Activated T-cell treated with anti-CD3 and anti-CD28 coated beads for 4 hours (primary cell): ENCODE measurements at places on chromosomes 11 and 22.

- no peak for DNase-seq
These were observed 5.7 kb downstream of the C1QTNF6 start for GRCh38 chr22:37182101-37182948.

DNA sequence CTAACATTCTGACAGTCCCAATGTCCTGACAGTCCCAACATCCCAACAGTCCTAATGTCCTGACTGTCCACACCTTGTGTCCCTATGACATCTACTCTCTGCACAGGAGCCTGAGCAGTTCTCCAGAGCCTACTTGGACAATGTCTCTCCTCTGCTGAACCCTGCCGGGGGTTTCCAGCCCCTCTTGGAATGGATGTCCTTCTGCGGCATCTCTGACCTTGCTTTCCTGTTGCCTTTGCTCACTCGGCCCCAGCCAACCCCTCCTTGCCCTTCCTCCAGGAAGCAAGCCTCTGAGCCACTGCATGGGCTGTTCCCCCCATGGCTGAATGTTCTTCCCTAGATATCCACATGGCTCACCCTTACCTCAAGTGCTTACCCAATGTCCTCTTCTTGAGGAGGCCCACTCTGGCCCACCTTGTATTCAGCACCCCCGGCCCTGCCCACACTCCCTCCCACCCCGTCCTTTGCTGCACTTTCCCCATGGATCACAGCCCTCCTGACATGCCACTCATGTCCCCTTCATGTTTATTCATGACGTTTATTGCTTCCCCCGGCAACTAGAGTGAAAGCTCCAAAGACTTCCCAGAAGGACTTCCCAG lies 59.5 kb downstream of the DHCR7 start:
- no peak for DNase-seq

GRCh38 chr11:8615291-8616032 lies 21.4 kb upstream of the STK33 start:
- DNase-seq: no peak

DNA sequence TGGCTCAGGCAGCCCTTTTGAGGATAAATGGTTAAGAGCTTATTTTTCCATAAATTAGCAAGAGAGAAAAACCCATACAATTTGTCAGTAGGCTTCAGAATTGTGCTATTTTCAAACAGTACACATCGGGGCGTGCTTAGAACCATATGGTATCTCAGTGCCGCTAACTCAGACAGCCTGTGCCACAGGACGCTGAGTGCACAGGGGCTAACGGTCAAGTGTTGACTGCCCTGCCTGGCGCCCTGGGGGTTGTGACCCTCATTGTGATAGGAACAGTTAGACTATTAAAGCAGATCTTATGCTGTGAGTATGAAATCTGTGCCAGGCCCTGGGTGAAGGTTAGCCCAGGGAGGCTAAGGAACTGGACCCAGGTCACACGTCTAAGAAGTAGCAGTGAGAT lies 1519.7 kb downstream of the BRD1 start:
- DNase-seq: no peak

DNA sequence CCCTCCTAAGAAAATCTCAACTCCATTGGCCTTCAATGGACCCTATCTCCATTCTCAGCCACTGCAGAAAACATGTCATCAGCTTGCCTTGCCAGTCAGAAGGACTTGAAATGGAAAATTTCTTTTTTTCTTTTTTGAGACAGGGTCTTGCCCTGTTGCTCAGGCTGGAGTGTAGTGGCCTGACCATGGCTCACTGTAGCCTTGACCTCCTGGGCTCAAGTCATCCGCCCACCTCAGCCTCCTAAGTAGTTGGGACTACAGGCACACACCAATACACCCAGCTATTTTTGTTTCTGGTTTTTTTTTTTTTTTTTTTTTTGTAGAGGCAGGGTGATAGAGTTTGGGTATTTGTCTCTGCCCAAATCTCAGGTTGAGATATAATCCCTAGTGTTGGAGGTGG lies 29.0 kb downstream of the AGBL2 start:
- DNase-seq: no peak

DNA sequence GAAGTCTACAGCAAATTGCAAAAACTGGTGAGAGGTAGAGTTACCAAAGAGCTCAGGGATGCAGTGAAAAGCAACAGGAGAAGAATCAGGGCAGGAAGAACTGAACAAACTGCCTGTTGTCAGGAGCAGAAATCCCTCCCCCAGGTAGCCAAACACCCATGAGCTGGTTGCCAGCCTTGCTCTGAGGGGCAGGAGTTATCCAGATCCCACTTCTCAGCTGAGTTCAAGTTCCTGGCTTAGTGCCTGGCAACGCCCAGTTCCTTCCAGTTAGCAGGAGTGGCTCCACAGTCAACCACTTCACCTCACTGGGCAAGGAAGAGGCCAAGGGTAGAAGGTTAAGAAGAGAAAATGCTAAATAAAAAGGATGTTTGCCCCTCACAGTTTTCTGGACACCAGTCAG lies 1.9 kb upstream of the MPZL2 start:
- DNase-seq: no peak

DNA sequence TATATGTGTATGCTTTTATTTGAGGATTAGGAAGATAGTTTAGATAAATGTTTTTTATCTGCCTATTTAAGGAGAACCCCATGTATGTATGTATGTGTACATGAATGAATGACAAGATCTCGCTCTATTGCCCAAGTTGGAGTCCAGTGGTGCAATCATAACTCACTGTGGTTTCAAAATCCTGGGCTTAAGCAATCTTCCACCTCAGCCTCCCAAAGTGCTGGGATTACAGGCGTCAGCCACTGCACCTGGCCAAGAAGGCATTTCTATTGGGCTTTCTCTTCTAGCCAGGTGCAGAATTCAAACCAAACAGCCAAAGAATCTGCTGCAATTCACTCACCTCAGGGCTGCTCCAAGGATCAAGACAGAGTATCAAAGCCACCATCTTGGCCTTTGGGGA lies 25.5 kb upstream of the DGKZ start:
- no peak for DNase-seq

DNA sequence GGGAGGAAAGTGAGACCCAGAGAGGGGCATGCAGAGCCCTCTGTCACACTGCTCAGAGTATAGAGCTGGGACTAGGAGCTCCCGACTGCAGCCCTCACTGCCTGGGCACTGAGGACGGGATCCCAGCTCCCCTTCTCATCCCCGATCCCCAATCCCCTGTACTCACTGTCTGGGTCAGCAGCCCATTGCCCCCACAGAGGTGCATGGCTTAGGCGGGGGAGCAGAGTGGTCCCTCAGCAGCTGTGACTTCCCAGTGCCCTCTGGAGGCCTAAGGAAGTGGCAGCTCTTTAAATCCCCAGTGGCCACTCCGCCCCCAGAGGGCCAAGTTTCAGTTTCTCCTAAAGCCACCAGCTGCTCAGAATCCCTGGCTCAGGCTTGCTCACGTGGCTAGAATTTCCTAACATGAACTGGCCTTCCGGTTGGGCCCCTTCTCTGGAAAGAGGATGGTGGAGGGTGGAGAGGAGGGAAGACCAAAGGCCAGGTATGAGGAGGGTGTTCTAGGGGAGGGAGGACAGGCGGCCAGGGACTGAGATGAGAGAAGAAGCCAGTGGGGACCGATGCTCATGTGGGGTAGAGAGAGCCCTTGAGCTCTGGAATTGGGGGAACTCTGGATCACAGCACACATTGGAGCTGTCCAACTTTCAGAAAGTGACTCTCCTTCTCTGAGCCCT lies at the start of gene BATF2:
Gene BATF2, minus strand, starts transcription at position 262 of the 671 bp plus-strand sequence. Its CDS starts 57 bp downstream, at position 205.
- no peak for DNase-seq

DNA sequence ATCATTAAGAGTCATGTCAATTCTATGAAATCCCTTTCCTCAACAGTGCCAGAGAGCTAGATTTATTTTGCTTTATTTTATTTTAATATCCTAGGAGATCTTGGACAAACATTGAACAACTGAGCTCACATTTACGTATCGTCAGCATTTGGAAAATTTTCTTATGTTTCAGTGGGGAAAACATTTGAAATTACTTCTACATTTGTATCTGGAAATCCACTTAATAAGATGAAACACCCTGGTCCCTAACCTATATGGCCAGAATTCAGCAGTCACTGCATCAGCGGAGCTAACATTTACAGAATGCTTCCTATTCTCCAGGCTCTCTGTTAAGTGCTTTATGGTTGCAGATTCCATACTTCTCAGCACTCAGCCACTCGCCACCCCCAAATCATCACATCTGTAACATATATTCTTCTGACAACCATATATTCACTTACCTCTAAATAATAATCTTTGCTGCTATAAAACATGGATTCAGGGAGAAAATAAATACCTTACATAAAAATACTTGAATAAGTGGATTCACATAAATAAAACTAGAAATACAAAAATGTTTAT lies 773.9 kb downstream of the JRKL start:
- DNase-seq: no peak

GRCh38 chr22:42969348-42969975 lies 45.5 kb downstream of the PACSIN2 start:
- DNase-seq: no peak

DNA sequence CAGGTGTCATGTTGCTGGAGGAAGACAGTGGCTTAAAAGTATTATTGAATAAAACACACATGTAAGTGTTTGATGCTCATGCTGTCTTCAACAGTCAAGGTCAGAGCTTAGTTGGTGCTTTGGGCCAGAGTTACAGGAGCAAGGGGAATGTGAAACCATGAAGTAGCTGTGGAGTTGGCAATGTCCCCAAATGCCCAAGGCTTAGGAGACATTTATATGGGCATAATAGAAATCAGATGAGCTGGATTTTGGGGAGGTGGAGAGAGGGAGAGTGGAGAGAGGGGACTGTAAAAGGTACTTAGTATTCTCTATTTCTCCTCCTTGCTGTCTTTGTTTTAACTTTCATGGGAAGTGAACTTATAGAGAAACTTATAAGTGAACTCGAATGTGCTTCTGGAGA lies 407.8 kb downstream of the ETS1 start:
- DNase-seq: no peak

DNA sequence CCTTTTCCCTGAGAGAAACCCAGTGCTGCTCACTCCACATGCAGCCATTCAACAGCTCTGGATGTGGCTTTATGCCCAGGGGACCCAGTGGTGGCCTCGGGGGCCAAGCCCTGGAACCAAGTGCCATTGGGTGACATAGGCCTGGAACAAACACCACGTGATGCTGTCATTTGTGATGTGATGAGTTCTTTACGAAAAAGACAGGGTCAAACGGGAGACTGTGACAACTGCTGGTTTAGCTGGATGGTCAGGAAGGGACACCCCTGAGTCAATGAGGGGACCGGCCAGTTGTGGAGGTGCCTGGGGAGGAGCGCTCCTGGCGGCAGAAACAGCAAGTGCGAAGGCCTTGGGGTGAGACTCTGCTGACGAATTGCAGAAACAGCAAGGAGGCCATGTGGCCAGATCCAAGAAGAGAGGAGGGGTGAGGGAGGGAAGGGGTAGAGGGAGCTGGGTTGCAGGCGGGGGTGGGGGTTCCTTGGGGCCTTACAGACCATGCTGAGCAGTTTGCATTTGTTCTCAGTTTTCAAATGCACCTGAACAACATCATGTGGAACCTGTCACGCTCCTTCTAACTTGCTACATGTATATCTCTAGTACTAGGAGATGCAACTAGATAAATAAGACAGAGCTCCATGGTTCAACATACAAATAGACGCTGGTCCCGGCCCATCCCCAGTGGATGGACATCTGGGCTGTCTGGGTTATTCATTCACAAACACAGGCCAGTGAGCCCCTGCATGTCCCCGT lies 56.1 kb downstream of the IGLL5 start:
- no peak for DNase-seq

DNA sequence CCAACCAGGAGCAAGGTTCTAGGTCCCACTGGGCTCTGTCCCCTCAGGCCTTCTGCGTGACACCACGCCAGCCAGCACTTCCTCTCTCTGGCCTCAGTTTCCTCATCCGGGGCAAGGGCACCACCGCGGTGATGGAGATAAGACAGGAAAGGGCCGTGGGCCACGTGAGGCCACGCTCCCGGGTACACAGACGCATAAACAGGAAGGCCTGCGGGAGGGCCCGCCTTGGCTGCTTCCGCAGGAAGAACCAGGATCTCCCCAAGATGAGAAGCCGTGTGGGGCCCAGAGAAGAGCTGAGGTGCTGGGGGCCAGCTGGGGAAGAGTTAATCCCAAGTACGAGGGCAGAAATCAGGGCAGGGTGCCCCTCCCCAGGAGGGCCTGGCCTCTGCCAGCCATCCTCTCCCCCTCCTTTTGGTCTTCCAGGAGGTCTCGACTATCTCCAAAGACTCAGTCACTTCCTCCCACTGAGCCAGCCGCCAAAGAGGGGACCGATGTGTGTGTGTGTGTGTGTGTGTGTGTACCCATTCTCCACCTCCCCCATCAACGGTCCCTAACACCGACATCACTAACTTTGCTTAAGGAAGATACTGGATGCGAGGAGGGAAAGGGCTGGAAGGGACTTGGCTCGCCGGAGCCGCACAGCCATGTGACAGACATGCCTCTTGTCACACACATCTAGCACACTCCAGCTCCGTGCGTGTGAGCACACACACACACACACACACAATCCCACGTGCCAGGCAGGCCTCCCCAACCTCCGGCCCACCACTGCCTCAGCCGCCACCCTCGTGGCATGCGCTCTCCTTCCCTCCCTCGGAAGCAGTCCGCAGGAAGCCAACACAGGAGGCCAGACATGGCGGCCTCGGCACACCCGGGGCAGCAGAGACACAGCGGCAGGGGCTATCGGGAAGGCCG lies 1.4 kb downstream of the MFNG start:
- peak; percentile 55 for DNase-seq

DNA sequence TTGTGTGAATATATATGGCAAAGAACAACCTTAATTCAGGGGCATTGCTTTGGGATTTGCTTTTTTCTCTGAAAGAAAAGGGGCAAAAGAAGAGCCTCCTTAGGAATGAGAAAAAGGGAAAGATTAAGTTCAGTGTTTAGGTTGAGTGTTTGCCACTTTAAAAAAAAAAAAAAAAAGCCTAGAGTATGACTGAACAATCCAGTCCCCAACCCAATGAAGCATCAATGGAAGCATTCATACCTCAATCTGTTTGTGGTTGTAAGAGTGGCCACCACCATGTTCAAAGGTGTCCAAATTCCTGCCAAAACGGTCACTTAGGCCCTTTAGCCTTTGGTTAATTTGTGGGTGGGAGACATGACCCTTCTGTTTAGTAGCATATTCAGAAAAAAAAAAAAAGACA lies 260.6 kb downstream of the SOX6 start:
- no peak for DNase-seq

DNA sequence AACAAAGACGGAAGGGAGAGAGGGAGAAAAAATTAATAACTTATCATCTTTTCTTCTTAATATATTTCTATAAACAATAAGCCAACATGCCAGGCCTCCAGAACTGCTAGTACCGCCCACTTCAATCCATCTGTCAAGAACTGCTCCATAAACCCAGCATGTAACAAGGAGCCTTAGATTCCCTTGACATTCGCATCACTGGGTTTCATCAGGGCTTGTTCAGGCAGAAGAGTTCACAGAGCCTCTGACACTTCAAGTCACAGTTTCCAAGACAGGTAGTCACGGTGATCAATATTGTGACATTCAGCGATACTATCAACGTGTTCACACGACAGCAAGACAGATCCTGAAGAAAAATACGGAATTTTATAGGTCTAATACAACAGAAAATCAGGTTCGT lies 61.7 kb downstream of the LARGE2 start:
- DNase-seq: no peak

GRCh38 chr11:45848654-45849081 lies 1.4 kb downstream of the CRY2 start:
- DNase-seq: no peak
